ENCODE measurements at places on chromosomes 4 and X.
A peak's percentile ranks its signal among the peaks of the same experiment; 100 is the strongest.

GRCh38 chr4:37687681-37688080 is 1.5 kb upstream of the RELL1 start:
- no peak for DNase-seq
- H3K36me3 ChIP-seq = no peaks in the 10 kb centered on the region
- peaks cover 12% of the 10 kb centered on the region for H3K27me3 ChIP-seq
- peaks cover 12% of the 10 kb centered on the region for H3K4me1 ChIP-seq

GRCh38 chrX:107716118-107716684 is 59.4 kb downstream of the TSC22D3 start:
- no peak for DNase-seq
- H3K27me3 ChIP-seq = no peaks in the 10 kb centered on the region
- H3K4me3 ChIP-seq = peak overlapping the region; percentile 73
- no peak overlapping the region for H3K27ac ChIP-seq
- H3K4me1 ChIP-seq = peaks cover 17% of the 10 kb centered on the region

DNA sequence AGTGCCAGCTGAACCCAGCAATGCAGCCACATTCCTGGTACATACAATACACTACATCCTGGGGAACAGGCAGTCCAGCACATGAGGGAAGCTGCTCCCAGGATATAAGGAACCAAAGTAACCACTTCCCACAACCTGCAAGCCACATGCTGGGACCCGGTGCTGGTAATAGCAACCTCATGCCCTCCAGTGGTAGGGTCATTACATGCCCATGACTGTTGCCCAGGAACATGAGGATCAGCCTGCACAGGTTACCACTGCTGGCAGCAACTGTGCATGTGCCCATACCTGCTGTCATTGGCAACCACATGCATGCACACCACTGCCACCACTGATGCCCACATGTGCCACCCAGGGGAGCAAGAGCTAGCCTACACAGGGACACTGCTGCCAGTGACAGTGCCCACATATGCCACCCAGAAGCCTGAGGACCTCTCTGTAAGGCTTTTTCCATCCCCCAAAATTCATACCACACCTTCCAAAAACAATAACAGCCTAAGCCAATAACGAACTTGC is 1982.5 kb downstream of the ARAP2 start:
- H3K4me1 ChIP-seq = no peaks in the 10 kb centered on the region
- no peak overlapping the region for H3K27ac ChIP-seq
- no peaks in the 10 kb centered on the region for H3K36me3 ChIP-seq
- DNase-seq = no peak
- no peaks in the 10 kb centered on the region for H3K27me3 ChIP-seq

DNA sequence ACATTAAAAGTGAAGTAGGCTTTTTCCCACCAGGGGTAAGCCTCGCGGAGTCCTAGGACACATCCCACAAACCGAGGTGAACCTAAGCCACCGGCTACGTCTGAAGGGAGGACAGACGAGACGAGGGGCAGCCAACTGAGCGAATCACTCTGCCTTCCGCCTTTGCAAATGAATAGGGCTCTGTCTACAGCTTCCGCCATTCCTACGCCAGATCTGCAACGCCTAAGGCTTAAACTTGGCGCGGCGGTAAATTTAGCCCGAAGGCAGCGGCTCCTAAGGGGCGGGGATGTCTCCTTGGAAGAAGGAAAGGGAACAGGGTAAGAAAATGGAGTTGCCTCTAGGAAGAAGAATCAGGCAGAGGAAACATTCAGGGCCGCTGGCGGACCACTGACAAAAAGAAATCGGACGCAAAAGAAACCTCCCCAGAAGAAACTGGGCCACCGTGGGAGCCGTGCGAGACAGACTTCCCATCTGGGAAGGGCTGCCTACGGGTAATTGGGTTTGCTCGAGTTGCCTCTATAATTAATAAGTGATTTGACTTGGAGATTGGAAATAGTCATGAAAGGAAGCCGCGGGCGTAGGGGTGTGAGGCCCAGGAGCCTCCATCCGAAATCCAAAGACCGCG is 90.5 kb downstream of the BCOR start:
- no peak overlapping the region for H3K27ac ChIP-seq
- H3K4me3 ChIP-seq = peak overlapping the region; percentile 11
- H3K27me3 ChIP-seq = peaks cover 75% of the 10 kb centered on the region
- H3K4me1 ChIP-seq = peaks cover 16% of the 10 kb centered on the region

GRCh38 chrX:55006827-55007621 is 6.9 kb downstream of the APEX2 start:
- no peaks in the 10 kb centered on the region for H3K27me3 ChIP-seq
- H3K36me3 ChIP-seq = peaks cover 32% of the 10 kb centered on the region
- DNase-seq = no peak
- no peak overlapping the region for H3K4me3 ChIP-seq
- no peak overlapping the region for H3K27ac ChIP-seq
- no peaks in the 10 kb centered on the region for H3K4me1 ChIP-seq

DNA sequence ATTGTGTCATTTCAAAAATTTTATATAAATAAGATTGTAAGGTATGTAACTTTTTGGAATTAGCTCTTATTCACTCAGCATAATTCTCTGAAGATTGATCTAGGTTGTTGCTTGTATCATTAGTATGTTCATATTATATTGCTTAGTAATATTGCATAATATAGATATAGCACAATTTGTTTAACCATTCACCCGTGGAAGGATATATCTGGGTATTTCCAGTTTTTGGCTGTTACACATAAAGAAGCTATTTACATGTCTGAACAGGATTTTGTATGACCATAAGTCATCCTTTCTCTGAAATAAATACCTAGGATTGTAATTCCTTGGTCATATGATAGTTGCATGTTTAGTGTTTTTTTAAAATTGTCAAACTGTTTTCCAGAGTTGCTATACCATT is 82.5 kb downstream of the CPEB2 start:
- H3K36me3 ChIP-seq = no peaks in the 10 kb centered on the region
- no peaks in the 10 kb centered on the region for H3K4me1 ChIP-seq
- no peak for DNase-seq
- no peak overlapping the region for H3K4me3 ChIP-seq

GRCh38 chrX:53003111-53003510 is 44.8 kb upstream of the FAM156A start:
- H3K4me3 ChIP-seq = no peak overlapping the region
- no peak overlapping the region for H3K27ac ChIP-seq
- H3K36me3 ChIP-seq = no peaks in the 10 kb centered on the region
- no peak for DNase-seq

GRCh38 chr4:134747108-134747805 is 545.7 kb upstream of the PABPC4L start:
- no peaks in the 10 kb centered on the region for H3K27me3 ChIP-seq
- no peak overlapping the region for H3K4me3 ChIP-seq
- no peak overlapping the region for H3K27ac ChIP-seq
- DNase-seq = no peak

GRCh38 chrX:136759968-136760367 is 20.8 kb downstream of the ARHGEF6 start:
- H3K27ac ChIP-seq = no peak overlapping the region
- peaks cover 4% of the 10 kb centered on the region for H3K4me1 ChIP-seq
- no peak for DNase-seq
- no peaks in the 10 kb centered on the region for H3K36me3 ChIP-seq
- H3K4me3 ChIP-seq = peak overlapping the region; percentile 10

GRCh38 chr4:170090352-170091052 is 746 bp upstream of the AADAT start:
- DNase-seq = no peak
- peaks cover 5% of the 10 kb centered on the region for H3K27me3 ChIP-seq
- no peak overlapping the region for H3K27ac ChIP-seq
- H3K36me3 ChIP-seq = no peaks in the 10 kb centered on the region
- H3K4me1 ChIP-seq = peaks cover 5% of the 10 kb centered on the region
- peak overlapping the region; percentile 81 for H3K4me3 ChIP-seq

GRCh38 chrX:136780763-136781162 is at the start of gene ARHGEF6:
ARHGEF6 (minus strand) TSS chrX:136780932; CDS start chrX:136780882, 50 bp downstream.
- H3K27ac ChIP-seq = no peak within 1 kb of the TSS
- no peak within 1 kb of the TSS for H3K4me3 ChIP-seq
- H3K27me3 ChIP-seq = no peaks in the 10 kb centered on the region
- H3K4me1 ChIP-seq = no peaks in the 10 kb centered on the region

DNA sequence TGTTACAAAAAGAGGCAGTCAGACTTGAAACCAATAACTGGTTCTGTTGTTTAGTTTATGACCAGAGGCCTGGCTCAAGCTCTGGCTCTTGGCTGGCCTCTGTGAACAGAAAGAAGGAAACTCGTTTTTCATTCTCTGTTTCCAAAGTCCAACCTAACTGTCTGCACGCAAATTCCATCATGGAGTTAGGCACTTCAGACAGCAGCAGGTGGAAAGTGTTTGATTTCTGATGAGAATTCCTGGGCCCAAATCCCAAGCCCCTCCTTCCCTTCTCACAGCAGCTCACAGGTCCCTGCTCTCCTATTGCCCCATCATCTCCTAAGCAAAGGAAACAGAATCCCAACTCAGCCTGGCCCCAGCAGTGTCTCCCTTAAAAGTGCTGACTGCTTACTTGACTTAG is 42.8 kb upstream of the FGF16 start:
- no peak for DNase-seq
- no peaks in the 10 kb centered on the region for H3K27me3 ChIP-seq
- H3K36me3 ChIP-seq = no peaks in the 10 kb centered on the region
- no peaks in the 10 kb centered on the region for H3K4me1 ChIP-seq
- no peak overlapping the region for H3K4me3 ChIP-seq
- no peak overlapping the region for H3K27ac ChIP-seq

- H3K4me3 ChIP-seq = no peak overlapping the region
- H3K4me1 ChIP-seq = no peaks in the 10 kb centered on the region
- no peak overlapping the region for H3K27ac ChIP-seq
- no peak for DNase-seq
Observed at GRCh38 chr4:86633854-86634253, 39.7 kb downstream of the PTPN13 start.

DNA sequence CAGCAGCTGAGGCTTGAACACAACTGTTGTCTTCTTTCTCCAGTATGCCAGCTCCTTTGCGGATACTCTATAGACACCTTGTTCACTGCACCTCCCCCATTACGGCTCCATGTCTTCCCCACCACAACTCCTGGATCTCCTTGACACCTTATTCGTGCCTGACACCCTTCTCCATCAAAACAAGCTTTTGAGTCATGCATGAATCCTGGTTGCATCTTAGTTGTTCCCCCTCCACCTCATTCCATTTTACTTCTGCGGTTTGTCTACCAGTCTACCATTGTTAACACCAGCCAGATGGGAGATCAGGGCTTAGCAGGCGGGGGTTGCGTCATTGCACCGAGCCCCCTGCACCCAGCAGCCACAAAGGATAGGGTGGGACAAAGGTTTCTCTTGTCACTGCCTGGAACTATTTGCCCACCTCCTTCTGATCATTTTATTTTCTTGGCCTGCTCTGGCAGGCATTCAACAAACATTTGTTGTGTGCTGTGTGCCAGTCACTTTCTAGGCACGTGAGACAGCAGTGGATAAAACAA is 2.0 kb upstream of the CDK16 start:
- DNase-seq = no peak
- H3K36me3 ChIP-seq = peaks cover 14% of the 10 kb centered on the region
- peaks cover 8% of the 10 kb centered on the region for H3K4me1 ChIP-seq
- no peaks in the 10 kb centered on the region for H3K27me3 ChIP-seq
- H3K27ac ChIP-seq = no peak overlapping the region

- no peak for DNase-seq
- H3K27me3 ChIP-seq = no peaks in the 10 kb centered on the region
- no peaks in the 10 kb centered on the region for H3K36me3 ChIP-seq
- H3K4me3 ChIP-seq = no peak overlapping the region
Observed at GRCh38 chrX:47991263-47992094, 12.3 kb downstream of the ZNF182 start.

GRCh38 chr4:26226629-26227376 is 94.0 kb upstream of the RBPJ start:
- no peak overlapping the region for H3K27ac ChIP-seq
- no peak overlapping the region for H3K4me3 ChIP-seq
- DNase-seq = no peak
- no peaks in the 10 kb centered on the region for H3K27me3 ChIP-seq

GRCh38 chr4:67770422-67770821 is 16.2 kb upstream of the GNRHR start:
- no peaks in the 10 kb centered on the region for H3K4me1 ChIP-seq
- H3K27ac ChIP-seq = no peak overlapping the region
- H3K36me3 ChIP-seq = no peaks in the 10 kb centered on the region
- no peak for DNase-seq
- H3K27me3 ChIP-seq = no peaks in the 10 kb centered on the region

DNA sequence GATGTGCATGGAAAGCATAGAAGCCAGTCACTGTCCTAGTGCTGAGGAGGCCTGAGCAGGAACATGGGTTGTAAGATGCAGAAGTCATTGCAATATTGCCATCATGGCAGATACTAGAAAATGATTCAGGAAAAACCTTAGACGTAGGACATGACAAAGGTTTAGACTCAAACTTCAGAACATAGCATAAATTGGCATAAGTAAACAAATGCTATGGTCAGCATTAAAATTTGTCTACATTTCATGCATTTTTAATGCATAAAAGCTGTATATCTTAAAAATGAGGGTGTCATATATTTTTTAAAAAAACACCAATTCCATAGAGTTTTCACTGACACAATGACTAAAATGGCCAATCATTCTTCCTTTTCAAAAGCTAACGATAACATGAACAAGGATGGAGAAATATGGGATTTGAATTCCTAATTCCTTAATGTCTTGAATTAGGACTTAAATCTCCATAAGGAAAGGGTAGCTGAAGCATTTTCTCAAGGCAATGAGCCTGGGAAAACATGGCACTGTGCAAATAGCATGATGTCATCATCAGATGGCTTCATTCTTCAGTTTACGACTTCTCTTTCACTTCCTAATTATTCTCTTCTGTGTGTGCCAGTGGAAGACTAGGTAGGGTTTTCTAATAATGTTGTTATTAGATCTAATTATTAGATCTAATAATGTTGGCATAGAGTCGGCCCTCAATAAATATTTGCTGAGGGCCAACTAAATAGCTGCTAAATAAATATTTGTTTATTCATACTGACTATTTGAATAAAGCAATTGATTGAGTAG is 125.1 kb upstream of the FRG1 start:
- no peaks in the 10 kb centered on the region for H3K4me1 ChIP-seq
- H3K27ac ChIP-seq = no peak overlapping the region
- no peaks in the 10 kb centered on the region for H3K27me3 ChIP-seq

- no peaks in the 10 kb centered on the region for H3K4me1 ChIP-seq
- H3K27ac ChIP-seq = no peak overlapping the region
- H3K27me3 ChIP-seq = no peaks in the 10 kb centered on the region
- H3K36me3 ChIP-seq = no peaks in the 10 kb centered on the region
- DNase-seq = no peak
- no peak overlapping the region for H3K4me3 ChIP-seq
Observed at GRCh38 chr4:163755013-163755412, 260.5 kb downstream of the TMA16 start.

DNA sequence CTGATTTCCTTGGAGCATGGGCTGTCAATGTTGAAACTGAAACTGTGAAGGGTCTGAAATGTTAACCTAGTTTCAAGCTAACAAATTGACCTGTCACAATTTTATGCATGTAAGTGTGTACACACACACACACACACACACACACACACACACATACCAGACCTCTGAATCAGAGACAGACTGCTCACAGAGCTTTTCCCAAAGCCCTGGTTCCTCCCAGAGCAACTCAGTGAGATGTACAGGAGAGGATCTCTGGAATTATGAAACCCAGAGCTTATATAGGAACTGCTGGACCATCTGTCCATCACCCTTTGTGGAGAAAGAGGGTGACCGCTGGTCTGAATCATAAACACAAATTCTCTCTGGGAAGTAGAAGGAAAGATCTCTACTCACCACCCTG is 228.1 kb upstream of the PRPS2 start:
- no peaks in the 10 kb centered on the region for H3K27me3 ChIP-seq
- no peak overlapping the region for H3K27ac ChIP-seq
- H3K4me1 ChIP-seq = no peaks in the 10 kb centered on the region
- no peak for DNase-seq
- H3K36me3 ChIP-seq = no peaks in the 10 kb centered on the region
